Ureter (tissue), 1 donor: ENCODE measurements at places on chromosomes 3 and 15. TPM values are rescaled to one million over a fixed set of nuclear protein-coding genes. Genes with fewer than 3 reads are reported as not detected.

GOLGA6A gene
- not detected for total RNA-seq

NPTN gene
- 135 TPM for total RNA-seq

GPR27 gene
- 16.3 TPM for total RNA-seq

IGSF11 gene
- total RNA-seq, result 2.0 TPM

SLCO2A1 gene
- 89.1 TPM for total RNA-seq

TRANK1 gene
- 29.2 TPM for total RNA-seq

MYO5A gene
- total RNA-seq, result 25.3 TPM

NTRK3 gene
- total RNA-seq, result 11.8 TPM

MLF1 gene
- total RNA-seq, result 11.1 TPM

KIAA1143 gene
- total RNA-seq, result 27.4 TPM

DCLK3 gene
- not detected for total RNA-seq

WWTR1 gene
- total RNA-seq, result 67.1 TPM

CSTA gene
- 62.3 TPM for total RNA-seq

KIF23 gene
- 3.0 TPM for total RNA-seq

RTP1 gene
- total RNA-seq, result not detected

TGM4 gene
- total RNA-seq, result not detected

SI gene
- total RNA-seq, result not detected

SCAPER gene
- total RNA-seq, result 45.9 TPM

C3orf20 gene
- total RNA-seq, result 0.31 TPM

CCDC39 gene
- total RNA-seq, result not detected

ADAMTS7 gene
- 4.2 TPM for total RNA-seq

KIF7 gene
- total RNA-seq, result 11.2 TPM

SPSB4 gene
- total RNA-seq, result 0.47 TPM

THPO gene
- total RNA-seq, result 0.89 TPM

SEC61A1 gene
- 217 TPM for total RNA-seq

NBEAL2 gene
- 122 TPM for total RNA-seq

TERB2 gene
- total RNA-seq, result not detected

NT5DC2 gene
- total RNA-seq, result 54.9 TPM

ANKRD34C gene
- not detected for total RNA-seq

VIPR1 gene
- 72.7 TPM for total RNA-seq

DISP2 gene
- total RNA-seq, result 0.60 TPM
